ENCODE measurements at places on chromosomes 2 and 18. TPM values are rescaled to one million over a fixed set of nuclear protein-coding genes. Genes with fewer than 3 reads are reported as not detected.
A peak's percentile ranks its signal among the peaks of the same experiment; 100 is the strongest.

DNA sequence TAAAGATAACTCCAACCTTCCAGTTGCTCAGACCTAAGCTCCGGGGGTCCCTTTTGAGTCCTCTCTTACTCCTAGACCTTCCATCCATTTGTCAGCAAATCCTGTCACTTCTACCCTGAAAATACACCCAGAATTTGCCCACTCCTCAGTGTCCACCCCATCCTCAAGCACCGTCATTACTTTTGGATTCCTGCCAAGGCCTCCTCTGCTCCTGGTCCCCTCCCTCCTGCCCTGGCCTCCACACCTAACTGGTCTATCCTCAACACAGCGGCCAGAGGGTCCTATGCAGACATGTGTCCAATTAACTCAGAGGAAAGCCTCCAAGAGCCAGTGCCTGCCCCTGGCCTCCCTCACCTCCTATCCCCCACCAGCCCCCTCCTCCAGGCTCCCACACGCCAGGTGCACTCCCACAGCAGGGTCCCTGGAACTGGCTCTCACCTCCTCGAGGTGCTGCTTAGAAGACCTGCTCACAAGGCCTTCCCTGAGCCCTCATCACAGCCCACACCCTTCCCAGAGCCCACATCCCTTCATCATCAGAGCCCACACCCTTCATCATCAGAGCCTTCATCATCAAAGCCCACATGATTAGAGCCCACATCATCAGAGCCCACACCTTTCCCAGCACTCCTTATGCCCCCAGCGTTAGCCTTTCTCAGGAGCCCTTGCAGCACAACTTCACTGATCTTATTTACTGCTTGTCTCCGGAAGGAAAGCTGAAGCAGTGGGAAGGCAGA, 20.4 kb downstream of the FAM178B start:
- DNase-seq = no peak

GRCh38 chr2:6917071-6917760, at the start of gene RNF144A:
RNF144A (plus strand) TSS chr2:6917412; CDS start chr2:6996927, 79,515 bp downstream.
- peak; percentile 78 for DNase-seq

DNA sequence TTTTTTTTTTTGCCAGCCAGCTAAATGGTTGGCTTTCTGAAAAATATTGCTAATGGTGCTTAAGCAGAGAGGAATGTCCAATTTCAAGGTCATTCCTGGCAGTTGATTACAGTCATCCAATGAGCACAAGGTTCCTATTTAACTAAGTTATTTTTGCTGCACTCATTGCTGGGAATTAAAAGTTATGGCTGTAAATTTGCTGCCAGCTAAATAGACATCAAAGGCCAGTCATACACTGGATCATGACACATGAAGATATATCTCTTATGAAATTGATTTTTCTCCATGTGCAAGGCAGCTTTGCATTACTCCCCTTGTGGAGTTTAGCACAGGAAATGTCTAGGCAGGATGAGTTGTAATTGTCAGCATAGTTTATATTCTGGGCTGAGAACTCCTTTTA, 1898.4 kb upstream of the CELF4 start:
- DNase-seq = no peak

GRCh38 chr2:187194049-187194448, 254.0 kb downstream of the CALCRL start:
- DNase-seq = no peak

- peak; percentile 83 for DNase-seq
Measured at GRCh38 chr18:9719421-9719981, 11.4 kb downstream of the RAB31 start.

GRCh38 chr2:121748202-121748601, 7.2 kb upstream of the TSN start:
- peak; percentile 41 for DNase-seq

- DNase-seq = no peak
Measured at GRCh38 chr18:36769172-36769571, 59.6 kb downstream of the TPGS2 start.

- DNase-seq = no peak
Measured at GRCh38 chr2:136239079-136239685, 121.2 kb upstream of the CXCR4 start.

- DNase-seq = peak; percentile 33
Measured at GRCh38 chr2:32805104-32806095, 141.4 kb upstream of the LTBP1 start.

- peak; percentile 70 for DNase-seq
Measured at GRCh38 chr18:50190236-50190635, 4.7 kb downstream of the MYO5B start.

DNA sequence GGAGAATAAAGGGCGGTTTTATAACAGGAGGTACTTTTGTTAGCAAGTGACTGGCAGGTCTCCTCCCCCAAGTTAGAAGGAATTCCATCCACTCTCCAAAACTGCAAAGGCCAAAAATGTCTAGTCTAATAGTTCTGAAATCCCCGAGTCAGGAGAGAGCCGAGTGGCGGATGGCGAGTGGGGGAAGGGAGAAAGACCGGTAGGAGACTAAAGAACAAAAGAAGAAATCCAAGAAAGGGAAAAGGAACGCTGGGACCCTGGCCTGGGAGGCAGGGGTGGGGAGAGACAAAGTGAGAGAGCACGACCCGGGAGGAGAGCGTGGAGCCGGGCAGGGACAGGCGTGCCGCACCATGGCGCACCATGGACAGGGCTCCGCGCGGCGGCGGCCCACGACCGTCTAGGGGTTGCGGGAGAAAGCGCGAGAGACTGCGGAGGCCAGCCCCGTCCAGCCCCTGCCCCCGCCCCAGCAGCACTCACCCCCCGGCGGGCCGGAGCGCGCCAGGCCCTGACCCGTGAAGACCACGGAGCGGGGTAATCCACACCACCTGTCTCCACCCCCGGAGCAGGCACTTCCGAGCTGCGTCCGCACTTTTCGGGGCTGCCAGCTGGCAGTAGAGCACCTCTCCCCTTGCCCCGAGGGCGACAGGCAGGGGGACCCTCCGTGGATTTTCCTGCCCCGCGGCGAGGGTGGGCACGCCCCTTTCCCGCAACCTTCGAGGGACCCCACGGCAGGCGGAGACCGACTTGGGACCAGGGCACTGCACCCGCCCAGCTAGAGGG, 1.6 kb downstream of the CDH2 start:
- peak; percentile 46 for DNase-seq

DNA sequence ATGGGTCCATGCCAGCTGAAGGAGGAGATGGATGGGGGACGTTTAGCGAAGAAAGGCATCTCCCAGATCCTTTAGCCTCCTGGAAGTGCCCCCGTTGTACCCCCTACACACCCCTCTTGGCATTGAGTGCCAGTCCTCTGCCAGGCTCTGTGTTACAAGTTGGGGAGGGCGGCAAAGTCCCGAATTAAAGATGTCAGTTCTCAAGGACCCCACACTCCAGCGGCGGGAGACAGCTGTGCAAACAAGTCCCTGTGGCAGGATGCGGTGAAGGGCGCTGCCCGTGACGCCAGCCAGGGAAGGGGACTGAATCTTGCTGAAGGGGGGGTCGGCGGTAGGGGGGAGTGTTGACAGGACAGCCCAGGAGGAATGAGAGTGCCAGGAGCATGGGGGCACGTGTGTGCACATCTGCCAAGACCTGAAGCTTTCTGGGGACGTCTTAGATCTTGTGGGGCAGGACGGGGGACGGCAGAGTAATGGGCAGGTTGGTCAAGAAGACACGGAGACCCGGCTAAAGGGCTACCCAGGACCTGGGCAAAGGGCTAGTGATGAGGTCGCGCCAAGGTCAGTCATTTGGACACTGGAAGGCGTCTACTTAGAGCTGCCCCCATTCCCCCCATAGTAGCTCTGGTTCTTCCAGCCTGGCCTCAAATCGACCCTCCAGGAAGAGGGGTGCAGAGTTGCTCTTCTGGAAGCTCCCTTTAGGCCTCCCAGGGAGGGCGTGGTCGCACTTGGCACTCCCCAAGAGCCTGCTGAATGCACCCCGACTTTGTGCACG, 2.8 kb upstream of the CTDSP1 start:
- DNase-seq = peak; percentile 90

GRCh38 chr2:234038076-234038802, 12.3 kb upstream of the SPP2 start:
- no peak for DNase-seq

DNA sequence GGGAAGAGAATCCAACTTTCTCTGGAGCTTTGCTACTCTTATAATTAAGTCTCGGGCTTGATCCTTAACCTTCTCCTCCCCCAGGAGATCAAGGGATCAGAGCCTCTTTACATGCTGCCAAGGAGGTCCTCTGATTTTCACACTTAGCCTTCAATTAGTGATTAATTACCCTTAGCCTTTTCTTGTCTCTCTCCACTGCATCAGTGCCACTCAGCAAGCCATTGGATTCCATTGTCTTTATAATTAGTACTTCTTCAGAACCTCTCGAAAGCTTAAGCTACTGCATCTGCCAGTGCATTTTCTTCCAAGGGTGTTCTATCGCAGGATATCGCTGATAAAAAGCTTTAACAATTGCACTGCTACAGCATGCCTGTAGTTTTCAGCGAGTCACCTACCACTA, 477.0 kb upstream of the MEIS1 start:
- no peak for DNase-seq

DNA sequence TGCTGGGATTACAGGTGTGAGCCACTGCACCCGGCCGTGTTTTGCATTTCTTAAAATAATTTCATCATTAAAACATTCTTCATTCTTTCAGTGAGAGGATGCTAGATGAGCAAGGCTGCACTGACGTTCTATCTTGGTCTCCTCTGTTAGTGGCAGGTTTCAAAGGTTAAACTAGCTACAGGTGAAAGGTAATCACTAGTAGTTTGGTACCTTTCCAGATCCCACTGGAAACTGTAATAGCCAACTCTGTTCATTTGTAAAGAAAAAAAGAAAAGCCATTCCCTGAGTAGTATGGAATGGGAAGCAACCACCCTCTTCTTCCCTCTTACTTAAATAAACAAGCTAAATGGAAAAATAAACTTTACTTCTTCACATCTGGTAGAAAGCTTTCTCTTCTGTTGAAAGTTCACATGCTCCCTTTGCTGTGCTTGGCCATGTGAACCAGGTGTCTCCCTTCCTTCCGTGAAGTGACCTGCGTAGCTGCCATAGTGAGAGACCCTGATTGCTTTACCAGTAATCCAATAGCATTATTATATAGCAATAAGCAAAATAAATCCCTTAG, 94.0 kb downstream of the GREB1L start:
- no peak for DNase-seq

DNA sequence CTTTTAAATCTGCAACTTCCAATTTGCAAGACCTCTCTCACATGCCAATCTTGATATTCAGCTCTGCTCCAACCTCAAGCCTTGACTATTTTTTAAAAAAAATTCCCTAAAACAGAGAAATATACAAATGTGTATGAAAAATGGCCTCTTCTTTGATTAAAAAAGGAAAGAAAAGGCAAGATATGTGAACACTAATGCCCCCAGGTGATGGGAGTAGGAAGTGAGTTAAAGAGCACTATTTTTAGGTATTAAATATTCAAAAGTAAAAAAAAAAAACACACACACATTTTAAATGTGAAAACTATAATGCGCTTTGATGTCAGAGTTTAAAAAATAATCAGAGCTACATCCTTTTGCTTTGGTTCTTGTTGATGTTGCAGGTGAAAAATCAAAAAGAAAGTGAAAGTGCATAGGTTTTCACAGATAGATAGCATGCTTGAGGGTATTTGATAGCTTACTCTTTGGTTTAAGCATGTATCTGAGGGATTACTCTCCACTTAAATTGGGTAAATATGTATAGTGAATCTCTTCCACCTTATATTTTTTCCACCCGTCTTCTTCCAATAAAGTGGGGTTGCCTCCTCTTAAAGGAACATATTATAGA, 406.0 kb upstream of the POU3F3 start:
- DNase-seq = no peak

GRCh38 chr2:121237336-121237979, 47.5 kb downstream of the TFCP2L1 start:
- DNase-seq = no peak

- DNase-seq = no peak
Measured at GRCh38 chr2:240983996-240984498, 14.4 kb upstream of the SNED1 start.

- DNase-seq = peak; percentile 15
Measured at GRCh38 chr2:197926673-197927072, 122.3 kb downstream of the PLCL1 start.

DNA sequence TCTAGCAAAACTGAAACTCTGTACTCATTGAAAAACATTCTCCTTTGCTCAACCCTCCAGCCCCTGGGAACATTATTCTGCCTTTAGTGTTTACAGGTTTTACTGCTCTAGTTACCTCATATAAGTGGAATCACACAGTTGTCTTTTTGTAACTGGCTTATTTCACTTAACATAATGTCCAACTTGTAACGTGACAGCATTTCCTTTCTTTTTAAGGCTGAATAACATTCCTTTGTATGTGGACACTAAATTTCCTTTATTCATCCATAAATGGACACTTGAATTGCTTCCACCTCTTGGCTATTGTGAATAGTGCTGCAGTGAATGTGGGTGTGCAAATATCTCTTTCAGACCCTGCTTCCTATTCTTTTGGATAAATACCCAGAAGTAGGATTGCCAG, 144.9 kb downstream of the ACTR3 start:
- DNase-seq = no peak

DNA sequence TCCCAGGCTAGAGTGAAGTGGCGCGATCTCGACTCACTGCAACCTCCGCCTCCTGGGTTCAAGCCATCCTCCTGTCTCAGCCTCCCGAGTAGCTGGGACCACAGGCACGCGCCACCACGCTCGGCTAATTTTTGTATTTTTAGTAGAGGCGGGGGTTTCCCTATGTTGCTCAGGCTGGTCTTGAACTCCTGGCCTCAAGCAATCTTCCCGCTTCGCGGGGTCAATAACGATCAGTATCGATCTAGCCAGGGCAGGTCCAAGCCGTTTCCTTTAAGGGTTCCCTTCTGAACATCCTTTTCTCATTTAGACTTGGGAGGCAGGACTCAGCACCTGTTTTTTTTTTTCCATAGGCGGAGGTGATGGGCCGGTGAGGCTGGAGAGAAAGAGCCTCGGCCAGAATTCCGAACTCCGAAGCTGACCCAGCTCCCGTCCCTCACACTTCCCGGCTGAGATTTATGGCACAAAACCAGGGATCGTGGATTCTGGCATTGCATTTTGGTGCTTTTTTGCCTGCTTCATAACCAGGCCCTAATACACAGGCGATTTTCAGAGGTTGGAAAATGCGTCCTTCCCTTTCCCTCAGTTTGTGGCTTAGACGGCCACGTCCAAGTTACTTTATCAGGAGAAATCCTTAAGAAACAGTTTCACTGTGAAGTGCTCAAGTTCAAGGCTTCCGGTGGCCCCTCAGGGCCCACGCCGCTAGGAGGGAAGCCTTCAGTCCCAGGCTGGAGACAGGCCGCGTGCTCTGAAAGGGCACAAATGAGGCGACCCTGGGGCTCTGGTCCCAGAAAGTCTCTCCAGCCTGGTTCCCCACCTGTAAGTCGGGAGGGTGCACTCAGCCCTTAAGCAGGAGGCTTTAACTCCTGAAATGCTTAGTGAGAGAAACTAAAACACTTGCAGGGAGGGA, 998 bp upstream of the SLC66A3 start:
- DNase-seq = no peak

Gene EGR4
- total RNA-seq = not detected

Gene HOXD8
- total RNA-seq = 9.9 TPM

Gene RGPD4
- total RNA-seq = not detected

Gene TPO
- total RNA-seq = not detected

Gene EVX2
- not detected for total RNA-seq

Gene TDRD15
- total RNA-seq = 6.7 TPM

Gene KIF3C
- 16.9 TPM for total RNA-seq

All from Daoy (cell line).